Right cardiac atrium (tissue), 5 donors: ENCODE measurements at places on chromosomes 7 and 10. TPM values are rescaled to one million over a fixed set of nuclear protein-coding genes. Genes with fewer than 3 reads are reported as not detected.

The MBL2 gene
- not detected for polyA plus RNA-seq

The CLCN1 gene
- not detected for polyA plus RNA-seq

The LIPJ gene
- polyA plus RNA-seq = 0.02 TPM

The LMOD2 gene
- 849 TPM for polyA plus RNA-seq

The ASAH2 gene
- 0.43 TPM for polyA plus RNA-seq

The PKD2L1 gene
- polyA plus RNA-seq = not detected

The SOSTDC1 gene
- polyA plus RNA-seq = 9.5 TPM

The CCDC3 gene
- 14.6 TPM for polyA plus RNA-seq

The SAMD8 gene
- polyA plus RNA-seq = 8.8 TPM

The SMARCD3 gene
- polyA plus RNA-seq = 141 TPM

The PLEKHS1 gene
- polyA plus RNA-seq = not detected

The POMZP3 gene
- polyA plus RNA-seq = 13.3 TPM

The VAX1 gene
- polyA plus RNA-seq = not detected
